Gastrocnemius medialis (tissue), 4 donors: ENCODE measurements at places on chromosomes 2 and 18. TPM values are rescaled to one million over a fixed set of nuclear protein-coding genes. Genes with fewer than 3 reads are reported as not detected.

DNA sequence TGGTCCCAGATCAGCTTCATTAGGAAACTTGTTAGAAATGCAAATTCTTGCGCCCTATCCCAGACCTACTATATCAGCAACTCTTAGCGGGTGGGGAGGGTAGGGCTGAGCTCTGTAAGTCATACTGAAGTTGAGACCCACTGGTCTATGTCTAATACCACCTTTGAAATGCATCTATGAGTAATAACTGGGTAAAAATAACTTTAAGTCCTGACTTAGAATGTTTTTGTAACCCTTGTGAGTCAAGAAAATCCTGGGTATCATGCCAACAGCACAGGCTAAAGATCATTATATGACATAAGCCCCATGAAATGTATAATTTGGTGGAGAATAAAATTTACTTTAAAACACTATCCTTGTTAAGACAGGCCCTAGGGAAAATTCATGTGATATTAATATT lies 41.4 kb downstream of the PRKD3 start:
- no peaks in the 10 kb centered on the region for H3K27me3 ChIP-seq
- no peak overlapping the region for H3K4me3 ChIP-seq
- no peaks in the 10 kb centered on the region for H3K4me1 ChIP-seq
- no peaks in the 10 kb centered on the region for H3K36me3 ChIP-seq

The GPC1 gene
- 177 TPM for total RNA-seq

- H3K36me3 ChIP-seq, result no peaks in the 10 kb centered on the region
- H3K4me1 ChIP-seq, result no peaks in the 10 kb centered on the region
- no peak overlapping the region for H3K4me3 ChIP-seq
- no peaks in the 10 kb centered on the region for H3K27me3 ChIP-seq
- DNase-seq, result no peak
- no peak overlapping the region for H3K27ac ChIP-seq
Measured at GRCh38 chr2:113675875-113676274, 48.8 kb downstream of the RABL2A start.

DNA sequence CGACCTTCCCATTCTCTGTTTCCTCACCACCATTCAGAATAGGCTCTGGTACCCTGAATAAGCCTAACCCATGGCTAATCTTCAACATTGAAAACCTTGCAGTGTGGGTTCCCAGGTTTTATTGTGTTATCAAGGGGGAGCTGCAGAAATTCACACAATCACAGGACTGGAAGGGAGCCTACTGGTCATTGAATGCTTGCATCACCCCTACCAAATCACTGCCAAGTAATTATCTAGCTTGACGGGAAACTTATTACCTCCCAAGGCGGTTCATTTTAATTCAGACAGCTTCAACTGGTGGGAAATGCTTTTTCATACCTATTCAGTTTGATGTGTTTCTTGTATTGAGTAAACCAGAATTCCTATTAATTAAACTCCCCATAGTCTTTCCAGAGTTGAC lies 33.6 kb upstream of the EFEMP1 start:
- H3K4me1 ChIP-seq, result no peaks in the 10 kb centered on the region
- H3K36me3 ChIP-seq, result no peaks in the 10 kb centered on the region
- no peak for DNase-seq
- no peak overlapping the region for H3K4me3 ChIP-seq
- H3K27me3 ChIP-seq, result no peaks in the 10 kb centered on the region

The STPG4 gene
- not detected for total RNA-seq

The KRTCAP3 gene
- 0.93 TPM for total RNA-seq

DNA sequence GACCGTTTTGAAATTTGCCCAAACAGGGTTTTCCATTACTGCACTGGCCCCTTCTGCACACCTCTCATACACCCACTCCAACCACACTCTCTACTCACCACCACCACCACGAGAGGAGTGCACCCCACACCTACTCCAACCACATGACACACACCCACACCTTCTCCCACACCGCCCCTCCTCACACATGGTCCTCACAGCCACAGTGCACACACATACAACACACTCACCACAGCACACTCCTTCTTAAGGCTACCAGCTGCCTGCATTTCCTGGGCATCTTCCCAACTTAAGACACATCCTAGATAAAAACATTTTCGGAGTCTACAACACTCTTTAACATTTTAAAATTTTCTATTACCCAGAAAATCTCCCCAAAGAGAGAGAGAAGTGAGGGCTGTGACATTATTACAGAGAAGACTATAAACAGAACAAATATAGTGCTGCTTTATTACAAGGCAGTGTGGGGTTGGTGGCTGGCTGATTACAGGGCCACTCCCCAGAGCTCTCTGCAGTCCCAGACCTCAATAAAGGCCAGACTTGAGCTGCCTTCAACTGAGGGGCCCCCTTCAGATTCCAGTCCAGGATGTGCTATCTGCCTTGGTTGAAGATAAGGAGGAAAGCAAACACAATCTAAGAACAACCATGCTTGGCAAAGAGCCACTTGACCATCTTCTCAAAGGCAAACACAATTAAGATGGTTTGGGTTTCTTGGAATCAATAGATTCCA lies 36.1 kb downstream of the NHEJ1 start:
- H3K4me3 ChIP-seq, result no peak overlapping the region
- H3K27me3 ChIP-seq, result no peaks in the 10 kb centered on the region
- H3K27ac ChIP-seq, result no peak overlapping the region
- H3K4me1 ChIP-seq, result no peaks in the 10 kb centered on the region

- H3K27ac ChIP-seq, result no peak overlapping the region
- H3K4me3 ChIP-seq, result no peak overlapping the region
- H3K27me3 ChIP-seq, result no peaks in the 10 kb centered on the region
- no peak for DNase-seq
Measured at GRCh38 chr2:108853421-108853820, 66.8 kb downstream of the CCDC138 start.

GRCh38 chr18:26802330-26803200 lies 62.9 kb downstream of the AQP4 start:
- no peak for DNase-seq
- no peaks in the 10 kb centered on the region for H3K27me3 ChIP-seq
- no peak overlapping the region for H3K4me3 ChIP-seq
- H3K4me1 ChIP-seq, result no peaks in the 10 kb centered on the region

DNA sequence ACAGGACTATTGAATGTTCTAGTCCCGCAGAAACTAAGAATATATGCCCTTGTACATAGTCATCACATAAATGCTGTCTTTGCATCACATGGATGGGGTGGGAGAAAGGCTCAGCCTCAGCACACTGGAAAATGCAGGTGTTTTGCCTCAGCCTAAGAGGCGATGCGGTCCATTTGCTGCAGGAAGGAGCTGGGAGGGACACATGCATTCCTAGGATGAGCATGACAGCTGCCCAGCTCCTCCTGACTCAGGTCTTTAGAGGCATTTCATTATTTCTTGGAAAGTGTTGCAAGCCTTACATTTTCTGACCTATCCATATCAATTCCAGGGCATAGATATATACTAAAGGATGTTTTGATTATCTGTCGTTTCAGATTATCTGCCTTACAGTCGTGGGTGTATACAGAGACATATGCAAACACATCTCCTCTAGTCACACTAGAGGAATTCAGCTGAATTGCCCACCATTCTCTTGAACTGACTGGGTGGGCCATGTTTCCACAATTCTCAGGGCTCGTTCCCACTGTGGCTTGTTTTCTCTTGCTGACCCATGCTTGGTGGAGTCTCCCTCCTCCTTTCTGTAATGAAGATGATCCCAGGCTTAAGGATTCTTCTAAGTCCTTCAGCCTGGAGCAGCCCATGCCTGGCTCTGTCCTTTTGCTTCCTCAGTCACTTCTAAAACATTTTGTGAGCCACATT lies 156.9 kb downstream of the SETBP1 start:
- H3K36me3 ChIP-seq, result no peaks in the 10 kb centered on the region
- no peak for DNase-seq
- no peaks in the 10 kb centered on the region for H3K27me3 ChIP-seq
- H3K27ac ChIP-seq, result no peak overlapping the region
- H3K4me3 ChIP-seq, result no peak overlapping the region

The LBH gene
- total RNA-seq, result 6.3 TPM

GRCh38 chr2:63494100-63494499 lies 94.2 kb downstream of the WDPCP start:
- no peaks in the 10 kb centered on the region for H3K27me3 ChIP-seq
- H3K36me3 ChIP-seq, result no peaks in the 10 kb centered on the region
- no peak overlapping the region for H3K4me3 ChIP-seq

- DNase-seq, result no peak
- H3K4me3 ChIP-seq, result no peak overlapping the region
- H3K36me3 ChIP-seq, result no peaks in the 10 kb centered on the region
- no peaks in the 10 kb centered on the region for H3K27me3 ChIP-seq
Measured at GRCh38 chr2:166406374-166406773, 30.6 kb upstream of the SCN9A start.

DNA sequence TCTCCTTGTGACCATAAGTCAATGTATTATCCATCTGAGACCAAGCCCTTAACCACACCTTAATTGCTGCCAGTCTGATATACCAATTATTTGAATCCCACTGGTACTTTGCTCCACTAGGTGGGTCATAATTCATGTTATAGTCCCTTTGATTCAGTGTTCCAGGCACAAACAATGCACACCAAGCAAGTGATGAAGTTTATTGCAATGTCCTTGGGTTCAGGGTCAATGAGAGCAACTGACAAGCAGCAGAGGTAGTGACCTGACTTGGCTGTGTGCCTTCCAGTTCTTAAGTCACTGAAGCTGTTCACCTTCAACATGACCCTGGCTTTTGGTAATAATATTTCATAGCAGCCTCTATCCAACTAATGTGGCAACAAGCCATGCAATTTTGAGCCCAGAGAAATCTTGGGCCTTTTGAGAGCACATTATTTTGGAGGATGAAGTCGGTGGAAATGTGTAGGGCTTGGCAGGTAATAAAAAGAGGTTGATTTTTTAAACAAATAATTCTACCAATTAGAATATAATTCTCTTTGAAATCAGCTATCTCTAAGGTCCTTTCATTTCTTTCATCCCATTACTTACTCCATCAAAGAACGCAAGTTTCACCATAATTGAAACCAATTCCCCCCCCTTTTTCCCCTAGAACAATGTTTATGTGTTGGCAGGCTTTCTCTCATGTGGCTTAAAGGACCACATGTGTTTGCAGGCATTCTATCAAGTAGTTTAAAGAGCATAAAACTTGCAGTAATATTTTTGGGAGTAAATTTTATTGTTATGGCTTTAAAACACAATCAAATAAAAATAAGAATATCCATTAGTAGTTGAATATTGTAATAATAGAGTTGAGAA lies 3.1 kb upstream of the CPO start:
- no peak for DNase-seq
- H3K4me3 ChIP-seq, result no peak overlapping the region
- H3K27me3 ChIP-seq, result no peaks in the 10 kb centered on the region

DNA sequence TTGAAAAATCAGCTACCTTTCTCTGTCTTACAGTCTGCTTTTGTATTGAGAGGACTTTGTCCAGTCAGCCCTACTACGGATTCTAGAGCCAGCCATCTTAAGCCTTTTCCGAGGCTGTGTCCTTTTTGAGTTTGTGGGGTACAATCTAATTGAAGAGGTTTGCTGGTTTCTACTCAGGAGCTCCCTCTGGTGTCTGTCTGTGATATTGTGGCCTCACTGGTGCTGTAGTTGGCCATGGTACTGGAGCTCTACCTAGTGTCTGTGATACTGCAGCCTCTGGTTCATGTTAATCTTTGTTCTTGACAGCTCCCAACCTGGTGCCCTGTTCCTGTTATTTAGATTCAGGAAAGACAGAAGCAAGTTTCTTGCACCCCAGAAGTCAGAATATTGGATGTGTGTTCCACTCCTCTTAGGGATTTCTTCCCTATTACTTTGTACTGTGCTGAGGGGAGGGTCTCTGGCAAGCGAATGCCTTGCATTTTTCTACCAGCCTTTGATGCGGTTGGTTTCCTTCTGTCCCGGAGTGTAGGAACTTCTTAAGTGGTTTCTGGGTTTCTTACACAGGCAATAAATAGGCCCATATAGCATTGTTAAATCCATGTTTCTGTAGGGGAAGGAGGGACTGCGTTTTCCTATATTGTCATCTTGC lies 78.5 kb downstream of the ACSL3 start:
- H3K4me1 ChIP-seq, result no peaks in the 10 kb centered on the region
- peaks cover 52% of the 10 kb centered on the region for H3K36me3 ChIP-seq
- H3K27me3 ChIP-seq, result no peaks in the 10 kb centered on the region
- no peak overlapping the region for H3K4me3 ChIP-seq
- no peak overlapping the region for H3K27ac ChIP-seq

GRCh38 chr2:52970642-52971041 lies 797.0 kb upstream of the CHAC2 start:
- H3K4me1 ChIP-seq, result no peaks in the 10 kb centered on the region
- no peak overlapping the region for H3K4me3 ChIP-seq
- H3K27ac ChIP-seq, result no peak overlapping the region
- H3K27me3 ChIP-seq, result no peaks in the 10 kb centered on the region

GRCh38 chr2:214651451-214651850 lies 158.0 kb downstream of the BARD1 start:
- H3K27me3 ChIP-seq, result no peaks in the 10 kb centered on the region
- no peak for DNase-seq
- H3K4me3 ChIP-seq, result no peak overlapping the region
- H3K27ac ChIP-seq, result no peak overlapping the region
